ENCODE measurements at places on chromosomes 7 and 10.

GRCh38 chr7:64881461-64882287 lies 21.4 kb upstream of the ZNF273 start:
- DNase-seq: no peak

DNA sequence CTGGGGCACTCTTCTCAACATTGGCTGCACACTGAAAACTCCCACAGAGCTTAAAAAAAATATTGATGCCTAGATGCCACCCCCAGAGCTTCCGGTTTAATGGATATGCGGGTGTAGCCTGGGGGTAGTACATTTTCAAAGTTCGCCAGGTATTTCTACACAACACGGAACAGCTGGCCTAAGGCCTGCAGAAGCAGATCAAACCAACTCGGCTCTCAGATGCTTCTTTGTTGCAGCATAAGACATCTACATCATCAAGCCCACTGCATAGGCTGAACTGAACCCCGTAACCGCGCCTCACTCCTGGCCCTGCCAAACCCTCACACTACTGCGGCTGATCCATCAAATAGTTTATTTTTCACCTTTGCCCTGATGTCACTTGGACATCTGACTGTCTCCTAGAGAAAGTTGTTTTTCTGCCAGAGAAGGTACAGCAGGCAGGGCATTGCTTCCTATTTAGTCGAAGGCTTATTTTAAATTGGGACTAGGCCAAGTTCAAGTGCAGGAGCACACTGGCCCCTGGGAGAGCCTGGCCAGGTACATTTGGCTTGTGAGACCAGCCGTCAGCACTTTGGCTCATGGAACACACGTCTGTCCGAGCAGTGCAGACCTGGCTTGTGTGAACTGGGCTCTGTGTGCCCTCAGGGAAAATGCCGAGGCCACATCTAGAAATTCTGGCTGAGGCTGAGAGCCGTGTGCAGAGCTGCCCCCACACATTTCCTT lies 113.3 kb downstream of the TACC2 start:
- no peak for DNase-seq

DNA sequence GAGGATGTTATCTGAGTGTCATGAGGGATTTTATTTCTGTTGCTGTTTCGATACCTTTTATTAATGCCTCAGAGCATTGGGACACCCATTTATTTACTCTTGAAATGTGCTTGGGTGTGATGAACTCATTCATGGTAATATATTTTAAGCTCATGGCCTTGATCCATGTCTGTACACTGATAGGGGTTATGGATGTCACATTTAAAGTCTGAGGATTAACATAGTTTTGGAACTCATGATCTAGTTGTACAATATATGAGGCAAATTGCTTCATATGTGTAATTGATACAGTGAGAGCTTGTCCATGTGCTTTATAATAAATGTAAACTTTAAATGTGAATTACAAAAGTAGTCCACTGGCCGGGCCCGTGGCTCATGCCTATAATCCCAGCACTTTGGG lies 23.0 kb upstream of the ZRANB1 start:
- DNase-seq: no peak

- DNase-seq: no peak
These were observed 18.8 kb upstream of the PAXIP1 start for GRCh38 chr7:155021699-155022145.

DNA sequence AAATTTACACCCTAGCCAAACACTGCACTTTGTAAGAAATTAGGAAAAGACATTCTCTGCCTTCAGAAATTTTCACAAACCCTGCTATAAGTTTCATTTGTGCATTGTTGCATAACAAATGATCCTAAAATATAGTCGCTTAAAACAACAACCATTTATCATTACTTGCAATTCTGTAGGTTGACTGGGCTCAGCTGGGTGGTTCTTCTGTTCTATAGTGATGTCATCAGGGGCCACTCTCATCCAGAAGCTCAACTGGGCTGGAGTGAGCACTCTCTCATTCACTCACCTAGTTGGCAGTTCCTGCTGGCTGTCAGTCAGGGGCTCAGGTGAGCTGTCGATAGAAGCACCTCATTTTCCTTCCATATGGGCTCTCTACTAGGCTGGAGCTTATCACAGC lies 20.7 kb upstream of the FGFR2 start:
- DNase-seq: no peak

DNA sequence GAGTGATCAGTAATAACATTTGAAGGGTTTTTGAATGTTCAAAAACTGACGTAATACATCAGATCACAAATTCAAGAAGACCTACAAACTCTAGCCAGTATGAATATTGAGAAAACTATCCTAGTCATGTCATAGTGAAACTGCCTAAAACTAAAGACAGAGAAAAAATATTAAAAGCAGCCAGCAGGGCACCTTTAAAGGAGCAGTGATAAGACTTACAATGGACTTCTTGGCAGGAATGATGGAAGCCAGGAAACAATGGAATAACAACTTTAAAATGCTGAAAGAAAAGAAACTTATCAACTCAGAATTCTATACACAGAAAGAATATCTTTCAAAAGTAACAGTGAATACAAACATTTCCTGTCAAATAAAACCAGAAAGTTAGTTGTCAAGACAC lies 78.3 kb upstream of the CTBP2 start:
- DNase-seq: no peak

GRCh38 chr7:81029511-81029910 lies 110.7 kb upstream of the SEMA3C start:
- no peak for DNase-seq

GRCh38 chr10:130742941-130743675 lies 568.4 kb downstream of the TCERG1L start:
- no peak for DNase-seq

DNA sequence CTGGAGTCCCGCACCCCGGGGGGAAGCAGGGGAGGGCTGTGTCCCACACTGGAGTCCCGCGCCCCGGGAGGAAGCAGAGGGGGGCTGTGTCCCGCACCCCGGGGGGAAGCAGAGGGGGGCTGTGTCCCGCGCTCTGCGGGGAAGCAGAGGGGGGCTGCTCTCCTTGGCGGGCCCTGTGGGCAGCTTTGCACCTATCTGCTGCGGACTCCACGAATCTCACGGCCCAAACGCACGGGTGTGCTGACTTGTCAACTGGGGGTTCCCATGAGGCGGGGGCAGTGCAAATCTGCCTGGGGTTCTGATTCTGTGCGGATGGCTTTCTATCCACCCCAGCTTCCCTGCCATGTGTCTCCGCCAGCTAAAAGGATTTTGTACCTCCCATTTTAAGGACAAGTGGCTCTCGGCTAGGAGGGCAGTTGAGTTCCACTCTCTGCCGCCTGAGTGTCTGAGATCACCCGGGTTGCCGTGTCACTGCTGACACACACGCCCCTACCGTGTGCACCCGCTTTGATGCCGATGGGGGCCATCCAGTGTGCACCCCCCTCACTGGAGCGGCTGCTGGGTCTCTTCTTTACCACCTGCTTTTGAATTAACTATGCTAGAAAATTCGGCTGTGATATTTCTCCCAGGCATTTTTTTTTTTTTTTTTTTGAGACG lies 20.5 kb downstream of the GPER1 start:
- no peak for DNase-seq

GRCh38 chr7:87416682-87417587 lies 58.5 kb downstream of the ABCB4 start:
- DNase-seq: no peak

DNA sequence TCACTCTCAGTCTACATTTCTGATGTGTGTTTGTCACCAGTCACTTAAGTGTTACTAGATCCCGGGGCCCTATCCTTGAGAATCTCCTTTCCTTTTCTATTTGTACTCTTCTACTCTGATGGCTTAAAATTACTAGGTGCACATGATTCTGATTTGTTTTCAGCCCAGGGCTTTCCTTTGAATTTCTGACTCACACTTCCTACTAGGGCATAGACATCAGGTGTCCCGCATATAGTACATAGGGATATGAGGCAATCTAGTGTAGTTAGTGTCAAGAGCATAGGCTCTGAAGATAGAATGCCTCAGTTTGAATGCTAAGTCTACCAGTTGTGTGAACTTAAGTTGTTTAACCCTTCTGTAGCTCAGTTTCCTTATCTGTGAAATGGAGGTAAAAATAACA lies 49.4 kb upstream of the LRRN3 start:
- DNase-seq: no peak

GRCh38 chr10:118832241-118832651 lies 77.5 kb upstream of the CACUL1 start:
- DNase-seq: no peak

- no peak for DNase-seq
These were observed 1131.4 kb downstream of the SORCS1 start for GRCh38 chr10:106033065-106033464.

- DNase-seq: no peak
These were observed 1.3 kb downstream of the CUL1 start for GRCh38 chr7:148699782-148700629.

DNA sequence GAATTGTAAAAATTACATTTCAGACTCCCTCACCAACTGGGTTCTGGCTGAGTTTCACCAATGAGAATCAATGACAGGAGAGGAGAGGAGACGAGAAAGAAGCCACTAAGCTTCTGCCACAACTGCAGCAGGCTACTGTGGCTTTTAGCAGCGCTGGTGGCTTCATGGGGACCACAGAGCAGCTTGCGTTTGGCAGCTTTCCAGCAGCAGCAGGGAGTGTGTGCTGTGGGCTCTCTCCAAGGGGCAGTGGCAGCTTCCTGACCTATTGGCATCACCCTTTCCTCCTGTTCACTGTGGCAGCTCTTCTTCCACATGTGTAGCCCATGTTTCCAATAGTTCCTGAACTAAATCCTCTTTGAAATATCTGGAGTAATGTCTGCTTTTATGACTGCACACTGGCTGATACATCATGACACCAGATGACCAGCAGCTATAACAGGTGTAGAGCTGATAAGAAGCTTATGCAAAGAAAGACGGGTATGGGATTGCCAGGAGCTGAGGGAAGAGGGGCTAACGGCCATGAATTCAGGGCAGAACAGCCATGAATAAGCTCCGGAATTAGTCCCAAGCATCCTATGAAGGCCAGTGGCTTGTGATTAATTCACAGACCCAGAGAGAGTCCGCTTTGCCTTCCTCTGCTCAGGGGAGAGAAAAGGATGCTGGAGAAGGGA lies 46.8 kb downstream of the KCNH2 start:
- no peak for DNase-seq

DNA sequence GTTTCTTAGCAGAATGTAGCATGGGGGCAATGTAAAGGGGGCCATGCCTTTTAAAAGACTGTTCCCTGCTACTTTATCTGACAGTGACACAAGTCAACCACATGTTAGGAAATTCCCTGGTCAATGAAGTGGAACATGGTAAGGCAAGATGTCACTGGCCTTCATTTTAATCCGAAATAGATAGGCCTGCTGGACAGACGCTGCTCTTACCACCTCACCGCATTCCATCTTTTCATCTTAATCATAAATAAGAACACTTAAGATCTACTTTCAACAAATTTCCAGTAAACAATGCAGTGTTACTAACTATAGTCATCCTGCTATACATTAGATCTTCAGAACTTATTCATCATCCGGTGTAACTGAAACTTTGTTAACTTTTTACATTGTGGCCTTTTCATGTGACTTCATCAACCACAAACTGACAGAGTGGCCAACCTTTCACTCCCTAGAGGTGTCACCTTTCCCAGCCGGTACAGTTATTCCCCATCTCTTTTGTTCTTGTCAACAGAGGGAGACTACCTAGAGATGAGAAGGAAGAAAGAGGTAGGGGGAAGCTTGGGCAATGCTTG lies 15.6 kb downstream of the ASB4 start:
- no peak for DNase-seq
